ENCODE measurements at places on chromosomes 5 and 9. TPM values are rescaled to one million over a fixed set of nuclear protein-coding genes. Genes with fewer than 3 reads are reported as not detected.
A peak's percentile ranks its signal among the peaks of the same experiment; 100 is the strongest.

DNA sequence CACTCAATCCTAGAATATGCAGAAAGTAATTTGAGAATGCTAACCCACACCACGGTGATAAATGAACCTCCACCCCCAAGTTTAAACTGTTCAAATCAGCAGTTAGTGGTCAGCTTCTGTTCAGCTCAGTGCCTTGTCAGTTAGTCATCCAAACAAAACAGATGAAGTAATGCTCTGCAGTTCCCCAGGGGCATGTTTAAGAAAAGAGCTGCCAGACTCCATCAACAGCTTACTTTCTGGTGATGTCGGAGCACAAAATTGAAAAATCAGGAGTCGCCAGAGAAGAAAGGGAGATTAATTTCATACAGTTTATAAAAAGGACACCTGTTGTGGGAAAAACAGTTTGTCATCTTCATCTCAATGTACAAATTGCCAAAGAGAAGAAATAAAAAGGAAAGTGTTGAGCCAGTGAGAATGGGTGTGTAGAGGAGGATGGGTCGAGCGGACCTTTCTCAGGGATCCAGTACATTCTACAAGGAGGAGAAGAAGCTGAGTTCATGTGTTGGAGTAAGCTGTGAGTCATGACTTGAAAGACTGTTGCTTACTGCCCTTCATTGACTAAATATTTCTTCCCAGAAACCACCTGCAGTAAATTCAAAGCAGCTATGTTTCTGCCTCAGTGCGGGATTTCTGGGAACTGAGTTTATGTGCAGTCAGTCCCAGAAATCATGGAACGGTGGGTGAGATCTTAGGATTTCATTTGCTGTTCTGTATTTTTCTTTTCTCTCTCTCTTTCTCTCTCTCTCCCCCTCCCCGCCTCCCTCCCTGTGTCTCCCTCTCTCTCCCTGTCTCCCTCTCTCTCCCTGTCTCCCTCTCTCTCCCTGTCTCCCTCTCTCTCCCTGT is 13.7 kb downstream of the TRIO start:
- DNase-seq = no peak

- DNase-seq = no peak
Observed at GRCh38 chr5:158414780-158415179, 555.8 kb upstream of the CLINT1 start.

DNA sequence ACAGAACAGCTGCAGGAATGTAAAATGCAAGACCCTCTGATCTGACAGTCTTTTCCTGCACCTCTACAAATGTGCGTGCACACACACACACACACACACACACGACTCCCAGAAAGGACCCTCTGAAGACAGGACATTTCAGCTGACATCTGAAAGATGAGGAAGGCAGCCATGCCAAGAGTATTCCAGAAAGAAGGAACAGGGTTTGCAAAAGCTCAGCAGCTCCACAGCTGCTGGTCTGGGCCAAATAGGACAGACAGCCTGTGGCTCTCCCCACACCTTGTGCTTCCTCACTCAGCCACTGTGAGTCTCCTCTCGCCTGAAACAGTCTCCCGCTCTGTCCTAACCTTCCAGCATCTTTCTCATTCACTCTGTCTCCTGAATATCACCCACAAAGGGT is 189.0 kb downstream of the PALM2AKAP2 start:
- no peak for DNase-seq

- no peak for DNase-seq
Observed at GRCh38 chr5:111017731-111018130, 53.8 kb upstream of the TSLP start.

DNA sequence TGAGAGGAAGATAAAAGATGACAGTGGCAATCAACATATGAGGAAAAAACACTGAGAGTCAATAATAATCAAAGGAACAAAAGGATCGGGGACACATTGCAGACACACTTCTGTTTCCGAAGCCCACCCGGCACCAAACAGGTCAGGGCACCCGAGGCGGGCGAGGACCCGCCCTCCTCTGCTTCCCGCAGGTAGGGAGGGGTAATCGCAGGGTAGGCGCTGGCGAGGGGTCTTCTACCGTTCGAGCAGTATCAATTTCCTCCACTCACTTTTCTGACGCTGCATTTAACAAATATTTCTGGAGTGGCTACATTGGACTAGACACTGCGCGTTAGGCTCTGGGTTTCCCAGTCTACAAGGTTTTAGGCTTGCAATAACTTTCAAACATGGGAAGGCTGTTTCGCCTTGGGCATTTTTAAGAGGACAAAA is 1.3 kb downstream of the TXN start:
- DNase-seq = no peak

- DNase-seq = no peak
Observed at GRCh38 chr5:170109059-170110031, 3.6 kb downstream of the FOXI1 start.

DNA sequence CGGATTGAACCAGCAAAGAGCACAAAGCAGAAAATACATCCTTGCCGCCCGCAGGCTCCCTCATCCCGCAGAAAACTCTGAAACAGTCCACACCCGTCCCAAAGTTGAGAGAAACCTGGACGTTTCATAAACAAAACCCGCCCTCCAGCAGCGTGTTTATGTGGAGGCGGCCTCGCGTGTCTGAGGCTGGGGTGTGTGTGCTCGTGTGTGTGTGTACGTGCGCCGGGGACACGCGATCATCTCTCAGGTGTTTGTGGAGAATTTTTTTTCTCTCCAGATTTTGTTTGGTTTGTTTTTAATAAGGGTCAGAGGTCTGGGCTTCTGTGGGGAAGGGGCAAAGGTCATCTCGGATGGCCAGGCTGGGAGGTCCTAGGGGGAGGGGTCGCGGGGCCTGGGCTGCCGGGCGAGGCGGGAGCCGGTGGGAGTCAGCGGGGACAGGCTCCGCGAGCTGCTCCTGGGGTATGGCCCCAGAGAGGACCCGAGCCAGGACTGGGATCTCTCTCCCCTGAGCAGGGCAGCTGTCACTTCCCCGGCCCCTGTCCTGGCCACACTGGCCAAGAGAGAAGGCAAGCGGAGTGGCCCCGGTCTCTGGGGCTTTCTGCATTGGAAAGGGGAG is 206.4 kb downstream of the C9orf50 start:
- DNase-seq = no peak

GRCh38 chr9:99269416-99269815 is 47.3 kb downstream of the SEC61B start:
- DNase-seq = no peak

DNA sequence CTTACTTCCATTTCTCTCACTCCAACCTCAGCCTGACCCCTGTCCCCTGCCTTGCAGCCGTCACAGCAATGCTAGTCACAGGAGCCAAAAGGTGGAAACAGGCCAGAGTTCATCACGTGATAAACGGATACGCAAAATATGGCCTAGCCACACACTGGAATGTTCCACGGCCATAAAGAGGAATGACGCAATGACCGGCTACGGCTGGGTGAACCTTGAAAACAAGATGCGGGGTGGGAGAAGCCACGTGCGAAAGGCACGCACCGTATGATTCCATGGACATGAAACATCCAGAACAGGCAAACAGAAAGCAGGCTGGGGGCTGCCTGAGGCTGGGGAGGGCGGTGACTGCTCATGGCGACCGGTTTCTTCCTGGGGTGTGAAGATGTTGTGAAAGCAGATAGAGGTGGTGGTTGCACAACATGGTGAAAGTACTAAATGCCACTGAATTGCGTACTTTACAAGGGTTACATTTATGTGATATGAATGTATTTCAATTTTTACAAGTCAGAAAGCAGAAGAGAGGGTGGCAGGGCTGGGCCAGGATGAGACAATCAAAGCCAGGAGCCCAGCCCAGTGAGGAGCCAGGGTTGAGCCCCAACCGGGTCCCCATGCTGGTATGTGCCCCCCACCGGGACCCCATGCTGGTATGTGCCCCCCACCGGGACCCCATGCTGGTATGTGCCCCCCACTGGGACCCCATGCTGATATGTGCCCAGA is 117.8 kb upstream of the SARDH start:
- peak; percentile 61 for DNase-seq

- no peak for DNase-seq
Observed at GRCh38 chr9:75161116-75161857, 73.0 kb downstream of the OSTF1 start.

GRCh38 chr5:97788369-97788768 is 605.3 kb upstream of the RIOK2 start:
- DNase-seq = no peak

THOC3 gene
- total RNA-seq = 7.9 TPM

ADAMTS13 gene
- total RNA-seq = 2.3 TPM

LCN9 gene
- not detected for total RNA-seq

FRMPD1 gene
- 0.21 TPM for total RNA-seq

GRXCR2 gene
- 0.60 TPM for total RNA-seq

GDNF gene
- total RNA-seq = 0.18 TPM

Data from left cardiac atrium (tissue), 4 donors.